Activated T-helper 1 cell treated with Interleukin-2 at 50 U/mL for 16 hours (primary cell): ENCODE measurements at places on chromosomes 16 and 17.
A peak's percentile ranks its signal among the peaks of the same experiment; 100 is the strongest.

- DNase-seq: no peak
Observed at GRCh38 chr17:67124450-67125148, 80.2 kb downstream of the CACNG1 start.

DNA sequence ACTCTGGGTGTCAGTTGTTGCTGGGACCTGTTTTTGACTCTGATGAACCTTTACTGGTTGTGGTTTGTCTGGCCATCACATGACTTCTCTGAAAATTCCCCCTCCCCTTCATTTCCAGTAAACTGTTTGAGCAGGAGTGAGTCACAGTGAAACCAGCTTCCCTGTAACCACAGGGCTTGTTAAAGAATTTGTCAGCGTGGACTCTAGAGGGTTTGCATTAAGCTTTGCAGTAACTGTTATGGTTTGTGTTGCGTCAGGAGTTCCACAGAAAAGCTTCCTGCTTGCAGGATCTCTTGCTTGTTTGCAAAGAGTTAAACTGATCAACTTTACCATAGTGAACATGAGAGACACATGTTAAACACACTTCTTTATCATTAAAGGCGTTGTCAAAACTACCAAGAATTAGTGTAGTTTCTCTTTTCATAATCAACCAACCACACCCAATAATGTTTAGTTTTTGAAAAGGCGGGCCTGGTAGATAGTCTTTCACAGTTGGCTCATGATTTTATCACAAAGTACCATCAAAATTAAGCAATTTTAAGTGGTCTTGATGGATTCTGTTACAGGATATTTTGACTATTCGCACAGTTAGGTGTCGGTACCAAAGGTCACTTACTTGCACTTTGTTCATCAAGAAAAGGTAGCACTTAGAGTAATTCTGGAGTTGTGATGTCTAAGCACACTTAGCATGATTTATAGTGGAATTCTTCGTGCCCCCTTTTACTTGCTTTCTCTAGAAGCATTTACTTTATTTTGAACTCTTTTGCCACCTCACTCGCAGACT is 79.3 kb downstream of the VMP1 start:
- DNase-seq: peak; percentile 50

- DNase-seq: no peak
Observed at GRCh38 chr17:35132099-35132498, 10.0 kb downstream of the NLE1 start.

DNA sequence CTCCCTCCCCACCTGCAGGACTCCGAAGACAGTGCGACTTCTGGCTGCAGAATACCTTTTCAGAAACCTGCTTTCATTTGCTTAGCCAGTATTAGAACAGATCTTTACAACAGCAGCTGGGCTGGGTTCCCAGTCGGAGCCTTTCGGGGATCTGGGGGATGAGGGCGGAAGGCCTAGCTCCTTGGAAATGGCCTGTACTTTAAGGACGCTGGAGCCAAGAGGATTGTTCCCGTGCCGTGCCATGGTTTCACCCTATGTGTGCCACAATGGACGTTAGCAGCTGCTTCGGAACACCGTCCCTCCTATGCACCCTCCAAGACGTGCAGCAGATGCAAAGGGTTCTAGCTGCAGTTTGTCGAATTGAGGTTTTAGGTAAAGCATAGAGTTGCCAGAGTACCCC is 16.2 kb downstream of the KCTD2 start:
- no peak for DNase-seq

GRCh38 chr16:71373073-71373472 is 14.6 kb downstream of the CALB2 start:
- DNase-seq: no peak

GRCh38 chr16:85365120-85365519 is 248.0 kb upstream of the GSE1 start:
- no peak for DNase-seq

- DNase-seq: no peak
Observed at GRCh38 chr16:67459066-67459860, 21.7 kb downstream of the ATP6V0D1 start.

DNA sequence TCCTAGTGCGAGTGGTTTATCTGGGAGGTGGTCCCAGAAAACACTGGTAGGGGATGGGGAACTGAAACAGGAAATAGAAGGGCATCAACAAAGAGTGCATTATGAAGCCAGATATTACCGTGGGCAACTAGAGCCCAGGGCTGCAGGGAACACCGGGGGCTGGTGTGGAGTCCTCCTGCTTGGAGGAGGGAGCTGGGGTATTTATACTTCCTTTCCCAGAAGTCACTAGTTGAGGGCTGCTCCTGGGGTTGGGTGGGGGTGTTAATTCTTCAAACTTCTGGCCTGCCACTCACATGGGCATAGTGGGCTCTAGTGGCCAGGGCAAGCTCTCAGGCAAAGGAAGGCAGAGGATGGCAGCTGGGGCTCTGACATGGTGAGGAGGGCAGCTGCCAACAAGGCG is 14.7 kb downstream of the LAT start:
- no peak for DNase-seq

- DNase-seq: no peak
Observed at GRCh38 chr17:41894791-41895331, 23.9 kb downstream of the ACLY start.

DNA sequence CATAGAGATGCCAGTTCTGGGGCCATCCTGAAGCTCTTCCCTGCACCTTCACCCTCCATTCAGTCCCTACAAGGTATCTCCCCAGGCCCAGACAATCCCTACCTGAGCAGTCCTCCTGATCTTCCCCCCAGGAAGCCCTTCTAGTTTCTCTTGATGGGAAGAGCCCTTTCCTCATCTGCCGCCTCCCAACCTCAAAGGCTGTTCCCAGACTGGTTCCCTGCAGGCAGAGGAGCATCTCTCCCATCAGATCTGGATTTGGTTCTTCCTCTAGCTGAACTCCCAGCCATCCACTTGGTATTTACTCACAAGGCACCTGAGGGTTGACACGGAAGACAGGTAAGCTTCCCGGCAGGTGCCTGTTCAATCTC is 24.6 kb upstream of the PHB1 start:
- no peak for DNase-seq

DNA sequence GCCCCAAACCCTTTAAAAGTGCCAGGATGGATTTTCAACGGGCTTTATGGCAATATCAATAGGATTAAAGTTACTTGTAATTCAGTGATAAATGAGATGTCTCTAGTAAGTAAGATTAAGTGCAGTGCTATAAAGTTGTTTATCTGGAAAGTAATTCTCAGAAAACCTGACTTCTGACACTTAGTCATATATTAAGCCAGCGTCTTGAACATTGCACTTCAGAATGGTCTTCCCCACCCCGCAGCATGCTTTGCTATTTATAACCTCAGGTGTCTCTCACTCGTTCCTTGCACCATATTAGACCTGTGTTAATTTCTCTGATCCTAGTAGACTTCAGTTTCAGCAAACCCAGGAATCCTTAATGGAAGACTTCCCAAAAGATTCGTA is 2.1 kb upstream of the MAF start:
- DNase-seq: no peak

- DNase-seq: no peak
Observed at GRCh38 chr17:56697190-56697589, 103.7 kb downstream of the NOG start.

DNA sequence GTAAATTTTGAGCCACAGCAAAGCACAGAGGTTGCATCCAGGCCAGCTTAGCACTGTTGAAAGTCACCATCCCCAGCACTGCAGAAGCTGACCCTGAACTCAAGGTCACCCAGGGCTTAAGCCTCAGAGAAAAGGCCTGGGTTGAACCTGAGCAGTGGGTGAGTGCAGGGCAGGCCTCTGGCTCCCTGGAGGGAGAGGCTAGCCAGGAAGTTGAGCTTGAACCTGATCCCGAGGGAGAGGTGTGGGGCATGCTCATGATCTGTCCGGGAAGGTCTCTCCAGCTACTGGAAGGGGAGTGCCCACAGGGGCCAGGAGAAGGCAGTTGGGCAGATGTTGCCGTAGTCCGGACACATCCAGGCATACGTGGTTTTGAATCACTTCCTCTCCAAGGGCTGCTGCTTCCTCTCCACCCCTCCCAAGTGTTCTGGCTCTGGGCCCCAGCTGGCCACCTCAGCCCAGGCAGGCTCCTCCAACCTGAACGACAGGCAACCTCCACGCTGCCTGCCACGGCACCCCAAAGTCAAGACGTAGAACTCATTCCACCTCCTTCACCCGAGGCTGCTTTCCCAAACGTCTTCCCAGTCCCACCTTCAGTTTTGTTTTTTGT is 18.4 kb downstream of the CARHSP1 start:
- DNase-seq: no peak

DNA sequence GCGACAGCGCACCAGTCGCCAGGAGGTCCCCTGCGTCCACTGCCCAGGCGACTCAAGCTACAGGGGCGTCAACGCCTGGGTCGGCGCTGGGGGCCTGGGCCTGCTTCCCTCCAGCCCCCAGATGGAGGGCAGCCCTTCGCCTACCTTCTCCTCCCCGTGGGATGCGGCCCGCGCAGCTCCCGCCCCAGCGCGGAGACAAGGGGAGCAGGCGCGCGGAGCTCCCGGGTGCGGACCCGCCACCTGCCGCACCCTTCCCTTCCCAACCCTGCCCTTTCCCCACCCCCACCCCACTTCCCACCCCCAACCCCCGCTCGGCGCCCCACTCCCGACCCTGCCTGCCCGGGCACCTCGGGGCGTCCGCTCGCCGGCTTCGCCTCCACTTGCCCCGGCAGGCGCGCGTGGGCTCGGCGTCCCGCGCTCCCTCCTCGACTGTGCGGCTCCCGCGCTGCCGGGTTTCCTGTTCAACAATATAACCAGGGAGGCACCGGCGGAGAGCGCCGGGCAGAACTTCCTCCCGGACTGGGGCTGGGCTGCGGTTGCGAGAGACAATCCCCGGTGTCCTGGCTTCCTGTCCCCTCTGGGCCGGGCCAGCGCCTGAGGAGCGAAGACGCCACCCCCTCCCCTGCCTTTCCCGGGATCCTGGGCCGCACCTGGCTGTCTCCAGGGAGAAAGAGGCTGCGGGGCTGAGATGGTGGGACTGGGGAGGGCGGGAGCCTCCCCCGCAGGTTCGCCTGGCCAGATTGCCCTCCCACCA is at the start of gene ARHGAP27:
Gene ARHGAP27 (minus strand): TSS at position 466 of the 754 bp plus-strand sequence. CDS start 2,591 bp downstream, outside the sequence.
- no peak for DNase-seq

DNA sequence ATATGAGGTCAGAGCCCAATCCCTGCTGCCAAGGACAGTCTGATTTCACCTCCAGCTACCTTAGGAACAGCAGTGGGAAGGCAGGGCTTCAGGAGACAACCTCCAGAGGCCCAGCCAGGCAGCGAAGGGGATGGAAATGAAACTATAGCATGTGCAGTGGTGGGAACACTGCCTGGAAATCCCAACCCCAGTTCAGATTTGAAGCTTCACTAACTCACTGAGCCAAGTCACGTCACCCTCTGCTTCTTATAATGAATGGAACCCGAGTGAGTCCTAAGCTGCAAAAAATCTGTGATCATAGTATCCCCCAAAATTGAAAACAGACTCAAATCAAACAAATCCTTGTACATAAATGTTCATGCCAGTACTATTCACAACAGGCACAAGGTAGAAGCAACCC is 36.0 kb upstream of the SLC39A11 start:
- no peak for DNase-seq

- peak; percentile 87 for DNase-seq
Observed at GRCh38 chr16:30534368-30535105, at the start of gene ZNF747. Gene ZNF747 (minus strand): TSS chr16:30534858. CDS start chr16:30534679, 179 bp downstream.
